ENCODE measurements at places on chromosomes 2 and 18.

DNA sequence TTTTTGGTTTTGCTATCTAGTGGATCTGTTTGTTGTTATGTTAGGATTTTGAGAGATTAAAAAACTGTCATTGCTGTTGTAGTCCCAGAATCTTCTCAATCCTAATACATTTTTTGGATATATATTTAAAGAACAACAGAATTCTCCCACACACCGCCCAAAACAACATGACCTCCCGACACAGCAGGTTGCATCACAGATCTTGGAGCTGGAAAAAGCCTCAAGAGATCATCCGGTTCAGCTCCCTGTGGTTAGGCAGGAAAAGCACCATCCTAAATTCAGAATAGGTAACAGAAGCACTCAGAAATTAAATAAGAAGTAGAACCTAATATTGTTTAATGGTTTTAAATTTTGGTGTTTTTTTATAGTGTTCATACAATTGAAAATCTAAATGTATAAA, 251.4 kb upstream of the STON1 start:
- DNase-seq, result no peak

- DNase-seq, result no peak
Measured at GRCh38 chr18:49944663-49945062, 131.3 kb upstream of the ACAA2 start.

GRCh38 chr18:30280861-30281470, 761.6 kb downstream of the DSC3 start:
- no peak for DNase-seq

DNA sequence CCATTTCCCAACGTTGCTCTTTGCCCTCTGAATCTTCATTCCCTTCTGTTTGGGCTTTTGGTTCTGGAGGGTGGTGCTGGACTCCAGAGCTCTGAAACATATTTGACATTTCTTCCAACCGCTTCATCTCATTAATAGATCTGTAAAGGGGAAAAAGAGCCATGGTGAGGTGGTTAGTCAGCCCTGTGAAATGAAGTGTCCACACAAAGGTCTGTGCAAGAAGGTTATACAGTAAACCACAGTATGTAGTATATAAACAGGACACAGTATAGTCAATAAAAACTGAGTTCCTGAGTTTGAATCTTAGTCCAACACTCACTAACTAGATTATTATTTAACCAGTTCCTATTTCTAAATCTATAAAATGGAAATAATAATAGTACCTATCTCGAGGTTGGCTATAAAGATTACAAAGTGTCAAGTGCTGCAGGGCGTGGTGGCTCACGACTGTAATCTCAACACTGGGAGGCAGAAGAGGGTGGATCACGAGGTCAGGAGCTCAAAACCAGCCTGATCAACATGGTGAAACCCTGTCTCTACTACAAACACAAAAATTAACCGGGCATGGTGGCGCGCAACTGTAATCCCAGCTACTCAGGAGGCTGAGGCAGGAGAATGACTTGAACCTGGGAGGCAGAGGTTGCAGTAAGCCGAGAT, 13.1 kb downstream of the STARD7 start:
- DNase-seq, result no peak

- no peak for DNase-seq
Measured at GRCh38 chr2:154173164-154173563, 301.4 kb downstream of the GALNT13 start.

DNA sequence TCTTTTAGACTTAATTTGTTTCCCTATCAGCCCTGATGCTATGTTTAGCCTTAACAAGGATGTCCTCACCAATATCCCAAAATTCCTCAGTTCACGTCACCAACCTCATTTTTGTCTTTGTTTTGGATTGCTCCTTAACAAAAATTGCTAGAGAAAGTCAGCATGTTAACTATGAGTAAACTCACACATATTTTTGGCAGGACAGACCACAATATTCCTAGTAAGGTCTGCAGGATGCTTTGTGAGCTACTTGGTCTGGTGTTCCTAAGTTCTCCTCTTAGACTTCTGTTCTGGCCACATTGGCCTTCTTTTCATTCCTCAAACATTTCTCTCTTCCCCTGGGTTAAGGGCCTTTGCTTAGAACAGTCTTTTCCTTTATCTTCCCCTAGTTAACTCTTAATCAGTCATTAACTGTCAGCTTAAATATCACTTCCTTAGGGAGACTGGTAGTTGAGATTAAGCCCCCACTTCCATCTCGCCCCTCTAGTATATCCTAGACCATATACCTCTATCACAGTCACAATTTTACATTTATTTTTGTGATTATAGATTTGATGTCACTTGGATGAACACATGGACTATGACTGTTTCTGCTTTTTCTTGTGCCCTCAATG, 116.2 kb downstream of the ADCYAP1 start:
- no peak for DNase-seq

DNA sequence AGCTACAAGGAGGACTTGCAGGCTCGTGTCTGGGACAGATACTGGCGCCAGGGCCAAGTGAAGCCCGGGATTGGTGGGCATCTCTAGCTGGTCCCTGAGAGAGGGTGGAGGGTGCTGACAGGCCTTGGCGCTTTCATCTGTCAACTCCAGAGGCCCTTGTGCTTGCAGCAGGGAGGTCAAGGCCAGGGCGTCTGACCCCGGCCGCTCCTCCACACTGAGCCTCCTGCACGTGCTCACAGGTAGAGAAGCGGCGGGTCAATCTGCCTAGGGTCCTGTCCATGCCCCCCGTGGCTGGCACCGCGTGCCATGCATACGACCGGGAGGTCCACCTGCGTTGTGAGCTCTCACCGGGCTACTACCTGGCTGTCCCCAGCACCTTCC, 9.5 kb downstream of the CAPN10 start:
- no peak for DNase-seq

- no peak for DNase-seq
Measured at GRCh38 chr2:181792906-181793305, 98.6 kb upstream of the ITPRID2 start.

- DNase-seq, result no peak
Measured at GRCh38 chr2:168156661-168157060, 90.7 kb downstream of the STK39 start.

- no peak for DNase-seq
Measured at GRCh38 chr18:25322806-25323205, 29.2 kb downstream of the ZNF521 start.

- DNase-seq, result no peak
Measured at GRCh38 chr2:158773121-158773520, 22.0 kb upstream of the DAPL1 start.

- peak; percentile 50 for DNase-seq
Measured at GRCh38 chr2:169141713-169142352, 72.5 kb downstream of the DHRS9 start.

DNA sequence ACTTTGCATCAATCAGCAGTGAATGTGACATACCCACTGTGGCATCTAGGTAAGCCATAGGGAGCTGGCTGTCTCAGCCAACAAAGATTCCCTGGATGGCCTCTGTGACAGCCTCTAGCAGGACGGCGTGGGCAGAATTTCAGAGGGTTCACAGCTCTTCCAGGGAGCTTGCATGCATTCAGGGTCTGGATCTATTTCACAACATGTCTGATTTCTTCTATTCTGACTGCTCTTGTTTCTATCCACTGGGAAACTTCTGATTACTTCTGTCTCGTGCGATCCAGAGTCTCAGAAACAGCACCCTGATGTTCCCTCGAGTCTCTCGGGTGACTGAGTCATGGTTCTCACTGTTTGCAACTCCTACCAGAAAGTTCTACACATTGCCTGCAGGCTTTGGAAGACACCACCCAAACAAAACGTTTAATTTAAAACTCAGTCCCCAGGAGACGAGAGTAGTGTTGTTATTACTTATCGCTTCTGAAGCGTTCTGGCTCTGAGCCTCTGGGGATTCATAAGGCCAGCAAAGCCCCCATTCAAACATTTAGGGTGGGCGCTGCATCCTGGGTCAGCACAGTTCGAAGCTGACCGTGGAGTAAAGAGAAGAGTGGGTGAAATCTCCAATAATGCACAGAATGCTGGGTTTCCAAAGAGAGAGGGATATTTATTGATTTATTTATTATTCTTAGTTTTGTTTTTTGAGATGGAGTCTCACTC, 41.9 kb upstream of the ODC1 start:
- no peak for DNase-seq

- no peak for DNase-seq
Measured at GRCh38 chr2:146874260-146874658, 970.6 kb upstream of the ACVR2A start.

GRCh38 chr2:62363166-62363565, 142.8 kb downstream of the TMEM17 start:
- DNase-seq, result peak; percentile 72

- no peak for DNase-seq
Measured at GRCh38 chr2:28437149-28437835, 44.6 kb downstream of the FOSL2 start.

- DNase-seq, result no peak
Measured at GRCh38 chr2:4873364-4873763, 818.8 kb upstream of the SOX11 start.

GRCh38 chr18:78860117-78860516, 119.5 kb upstream of the SALL3 start:
- no peak for DNase-seq

DNA sequence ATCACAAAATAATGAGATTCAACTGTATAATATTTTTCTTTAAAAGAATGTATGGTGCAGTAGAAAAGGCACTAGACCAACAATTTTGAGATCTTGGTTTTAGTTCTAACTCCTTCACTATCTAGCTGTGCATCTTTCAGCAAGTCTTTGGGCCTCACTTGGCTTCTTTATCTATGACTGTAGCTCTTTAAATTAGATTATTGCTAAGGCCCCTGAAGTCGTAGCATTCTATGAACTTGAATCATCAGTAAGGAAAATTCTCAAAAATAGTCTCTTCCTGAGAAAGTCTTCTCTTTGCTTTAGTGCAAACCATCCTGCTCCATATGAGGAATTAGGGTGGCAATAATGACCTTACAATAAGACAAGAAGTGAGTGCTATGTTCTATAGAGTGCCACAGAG, 140.4 kb downstream of the FTCDNL1 start:
- no peak for DNase-seq

DNA sequence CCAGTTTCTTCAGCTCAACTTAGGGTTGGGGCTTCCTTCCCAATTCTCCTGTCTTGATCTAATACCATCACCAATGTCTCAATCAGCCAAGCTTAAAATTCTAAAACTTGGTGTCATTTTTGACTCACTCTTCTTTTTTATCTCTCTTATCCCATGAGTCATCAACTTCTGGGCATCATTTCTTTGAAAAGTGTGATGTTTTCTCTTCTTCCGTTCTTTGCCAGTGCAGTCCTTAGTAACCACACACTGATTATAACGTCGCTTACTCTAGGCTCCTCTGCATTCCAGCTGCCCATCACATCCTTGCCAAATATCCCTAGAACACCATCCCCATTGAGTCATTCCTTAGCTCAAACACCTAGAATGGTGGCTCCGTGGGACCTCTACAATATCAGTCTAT, 27.4 kb upstream of the MRO start:
- no peak for DNase-seq

DNA sequence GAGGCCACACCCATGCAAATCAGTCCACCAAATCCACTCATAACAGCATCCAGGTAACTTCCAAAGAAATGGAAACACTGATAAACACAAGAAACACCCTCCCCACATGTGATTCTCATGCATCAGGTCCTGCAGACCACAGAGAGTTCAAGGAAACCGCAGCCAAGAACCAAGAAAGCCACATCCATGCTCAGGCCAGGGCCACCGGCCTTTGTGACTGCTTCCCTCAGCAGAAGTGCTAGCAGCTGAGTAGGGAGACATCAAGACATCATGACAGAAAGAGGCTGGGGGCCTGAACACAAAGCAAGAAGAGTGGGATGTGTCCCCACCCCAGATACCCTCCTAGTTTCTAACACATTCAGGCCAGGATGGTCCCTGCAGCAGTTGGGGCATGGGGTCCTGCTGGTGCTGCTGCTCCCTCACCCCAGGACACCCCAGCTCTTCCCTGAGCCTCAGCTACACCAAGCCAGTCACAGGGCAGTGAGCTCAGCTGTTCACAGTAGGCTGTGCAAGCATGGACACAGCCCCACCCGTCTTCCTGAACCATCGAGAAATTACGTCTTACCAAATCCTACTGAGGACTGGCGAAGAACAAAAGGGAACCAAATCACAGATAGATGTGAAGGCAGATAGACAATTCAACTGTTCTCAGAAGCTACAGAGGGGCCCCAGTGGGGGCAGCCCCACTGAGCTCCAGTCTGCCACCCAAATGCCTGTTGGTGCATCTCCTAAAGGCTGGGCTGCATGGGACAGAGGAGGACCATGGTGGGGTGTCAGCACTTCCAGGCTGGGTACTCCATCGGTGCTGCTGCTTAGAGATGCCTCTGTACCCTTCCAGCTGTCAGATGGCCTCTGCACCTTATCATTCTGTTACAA, 60.9 kb downstream of the HDAC4 start:
- DNase-seq, result peak; percentile 66

- DNase-seq, result peak; percentile 73
Measured at GRCh38 chr2:64283641-64284361, 139.6 kb upstream of the PELI1 start.

GRCh38 chr2:235312571-235312970, 181.3 kb upstream of the AGAP1 start:
- DNase-seq, result no peak

- DNase-seq, result no peak
Measured at GRCh38 chr2:232523682-232524597, 2.0 kb upstream of the CHRND start.

GRCh38 chr2:31324016-31324633, 90.2 kb downstream of the EHD3 start:
- peak; percentile 60 for DNase-seq

DNA sequence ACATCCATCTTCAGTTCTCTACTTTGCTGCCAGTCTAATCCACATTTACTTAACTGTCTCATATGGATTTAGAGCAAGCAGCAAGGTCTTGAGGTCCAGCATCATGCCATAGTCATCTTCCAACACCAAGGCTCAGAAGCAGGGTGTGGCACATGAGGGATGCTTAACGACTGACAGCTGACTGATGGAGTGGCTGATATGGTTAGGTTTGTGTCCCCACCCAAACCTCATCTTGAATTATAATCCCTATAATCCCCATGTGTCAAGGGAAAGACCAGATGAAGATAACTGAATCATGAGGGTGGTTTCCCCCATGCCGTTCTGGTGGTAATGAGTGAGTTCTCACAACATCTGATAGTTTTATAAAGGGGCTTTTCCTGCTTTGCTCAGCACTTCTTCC, 257.3 kb downstream of the NBAS start:
- DNase-seq, result no peak

GRCh38 chr2:31170071-31170698, 31.9 kb upstream of the GALNT14 start:
- peak; percentile 75 for DNase-seq

DNA sequence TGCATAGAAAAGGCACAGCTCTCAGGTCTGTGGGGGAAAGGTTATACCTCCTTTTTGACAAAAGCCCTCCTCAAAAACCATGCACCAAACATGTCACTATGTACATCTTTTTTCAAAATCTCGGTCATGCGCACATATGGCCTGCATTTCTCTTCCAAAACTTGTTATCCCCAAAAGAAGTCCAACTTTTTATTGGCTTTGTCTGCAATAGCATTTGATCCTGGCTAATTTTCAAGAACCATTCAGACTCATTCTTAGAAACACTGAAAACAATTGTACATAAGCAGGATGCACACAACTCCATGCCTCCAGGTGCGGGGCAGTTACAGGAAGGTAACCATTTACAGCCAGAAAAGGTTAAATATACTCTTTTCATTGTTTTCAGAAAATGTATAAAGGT, 21.9 kb downstream of the SERTAD2 start:
- DNase-seq, result no peak

Measured in GM13976 (cell line).